ENCODE measurements at places on chromosomes 3 and 15. TPM values are rescaled to one million over a fixed set of nuclear protein-coding genes. Genes with fewer than 3 reads are reported as not detected.

ETV5 gene
- total RNA-seq = 16.3 TPM

SLC12A1 gene
- 0.04 TPM for total RNA-seq

- no peak for DNase-seq
Measured at GRCh38 chr3:124730941-124731297, 667 bp downstream of the UMPS start.

SV2B gene
- not detected for total RNA-seq

Data from cardiac muscle cell (in vitro differentiated cells and primary cell).